ENCODE measurements at places on chromosomes 11 and 22.

DNA sequence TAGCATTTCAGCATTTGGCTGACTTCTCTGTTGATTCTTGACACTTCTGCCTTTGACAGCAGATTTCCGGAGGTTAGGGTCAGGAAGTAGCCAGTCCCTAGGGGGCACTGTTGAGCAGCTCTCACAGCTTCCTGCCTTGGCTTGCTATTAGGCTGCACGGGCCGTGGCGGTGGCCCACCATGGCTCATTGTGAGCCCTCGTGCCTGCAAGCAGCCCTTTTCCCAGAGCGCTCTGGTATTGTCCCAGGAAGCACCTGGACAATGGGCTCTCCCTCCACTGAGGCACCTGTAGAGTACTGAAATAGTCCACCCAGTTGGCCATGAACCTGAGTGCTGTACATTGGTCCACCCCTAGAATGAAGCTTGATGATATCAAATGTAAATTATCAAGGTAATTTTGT, 100.2 kb upstream of the GAL start:
- DNase-seq, result no peak

DNA sequence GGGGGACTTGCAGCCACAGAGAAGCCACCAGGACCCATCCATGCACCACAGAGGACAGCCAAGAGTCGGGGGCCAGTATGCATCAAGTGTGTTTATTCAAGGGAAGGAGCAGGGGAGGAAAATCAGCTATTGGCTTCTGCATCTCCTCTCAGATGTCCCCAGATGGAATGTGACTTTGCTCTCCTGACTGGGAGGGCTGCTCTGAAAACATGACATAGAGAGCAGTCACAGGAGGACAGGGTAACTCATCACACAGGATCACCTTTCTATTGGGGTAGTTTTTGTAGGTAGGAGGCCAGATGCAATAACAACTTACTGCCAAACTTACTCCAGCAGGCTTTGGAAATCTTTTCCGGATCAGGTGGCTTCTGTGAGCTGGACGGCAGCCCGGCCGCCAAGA, 121.0 kb upstream of the OPCML start:
- DNase-seq, result no peak

GRCh38 chr22:32199341-32199740, 5.5 kb downstream of the RFPL2 start:
- DNase-seq, result no peak

DNA sequence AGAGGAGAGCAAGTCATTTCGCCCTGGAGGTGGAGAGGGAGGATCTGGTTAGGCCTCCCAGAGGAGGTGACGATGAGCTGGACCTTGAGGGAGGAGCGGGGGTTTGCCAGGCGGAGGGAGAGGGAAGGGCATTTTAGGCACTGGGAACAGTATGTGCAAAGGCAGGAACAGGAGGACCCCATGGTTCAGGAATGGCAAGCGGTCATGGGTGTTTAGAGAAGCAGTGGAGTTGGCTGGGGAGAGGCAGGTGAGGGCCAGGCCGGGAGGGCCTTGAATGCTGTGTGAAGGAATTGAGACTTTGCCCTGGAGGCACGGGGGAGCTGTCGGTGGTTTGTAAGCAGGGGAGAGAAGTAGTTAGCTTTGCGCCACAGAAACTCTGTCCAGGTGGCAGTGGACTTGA, 10.3 kb downstream of the PRDM11 start:
- DNase-seq, result no peak

DNA sequence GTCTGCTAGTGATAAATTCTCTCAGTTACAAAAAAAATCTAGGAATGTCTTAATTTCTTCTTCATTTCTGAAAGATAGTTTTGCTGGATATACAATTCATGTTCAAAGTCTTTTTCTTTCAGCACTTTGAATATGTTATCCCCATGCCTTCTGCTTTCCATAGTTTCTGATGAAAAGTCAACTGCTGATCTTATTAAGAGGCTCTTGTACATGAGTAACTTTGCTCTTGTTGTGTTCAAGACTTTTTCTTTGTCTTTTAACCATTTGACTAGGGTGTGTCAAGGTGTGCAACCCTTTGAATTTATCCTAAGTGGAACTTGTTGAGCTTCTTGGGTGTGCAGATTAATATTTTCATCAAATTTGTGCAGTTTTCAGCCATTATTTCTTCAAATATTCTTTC, 22.1 kb upstream of the ACCSL start:
- DNase-seq, result no peak

DNA sequence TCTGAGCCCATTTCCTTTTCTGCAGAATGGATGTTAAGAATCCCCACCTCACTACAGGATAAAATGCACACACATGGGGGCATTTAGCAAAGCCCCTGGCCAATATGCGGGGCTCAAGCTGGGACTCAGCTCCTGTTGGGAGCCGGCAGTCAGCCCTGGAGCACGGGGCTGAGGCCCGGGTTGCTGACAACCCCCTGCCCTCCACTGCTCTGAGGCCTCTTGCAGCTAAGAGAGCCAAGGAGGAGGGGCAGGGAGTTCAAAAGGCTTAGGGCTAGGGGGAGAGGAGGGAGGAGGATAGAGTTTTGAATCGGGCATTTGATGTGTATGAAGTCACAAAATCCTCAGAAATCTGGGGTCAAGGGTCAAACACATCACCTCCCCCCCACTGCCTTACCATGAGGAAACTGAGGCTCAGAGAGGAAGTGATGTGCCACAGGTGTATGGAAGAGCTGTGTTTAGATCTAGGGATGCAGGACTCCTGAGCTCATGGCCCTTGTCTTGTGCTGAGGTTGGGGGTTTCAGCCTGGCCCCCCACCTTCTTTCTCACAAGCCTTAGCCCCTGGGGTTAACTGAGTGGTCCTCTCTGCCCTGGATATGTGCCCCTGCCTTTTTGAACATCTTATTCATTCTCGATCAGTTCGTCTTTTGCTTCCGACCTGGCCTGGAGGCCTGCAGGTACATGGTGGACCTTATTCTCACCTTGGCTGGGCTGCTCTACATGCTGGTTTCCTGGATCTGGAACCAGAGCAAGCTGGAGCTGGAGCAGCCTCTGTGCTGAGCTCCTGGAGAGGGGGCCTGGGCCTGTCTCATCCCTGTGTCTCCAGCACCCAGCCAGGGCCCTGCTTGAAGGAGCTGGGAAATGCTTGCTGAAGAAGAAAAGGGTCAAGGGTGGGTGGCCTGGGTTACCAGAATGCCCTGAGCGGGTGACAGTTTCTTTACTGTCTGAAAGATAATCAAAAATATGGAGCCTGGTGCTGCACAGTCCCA, 80.3 kb downstream of the LRRC32 start:
- DNase-seq, result no peak

DNA sequence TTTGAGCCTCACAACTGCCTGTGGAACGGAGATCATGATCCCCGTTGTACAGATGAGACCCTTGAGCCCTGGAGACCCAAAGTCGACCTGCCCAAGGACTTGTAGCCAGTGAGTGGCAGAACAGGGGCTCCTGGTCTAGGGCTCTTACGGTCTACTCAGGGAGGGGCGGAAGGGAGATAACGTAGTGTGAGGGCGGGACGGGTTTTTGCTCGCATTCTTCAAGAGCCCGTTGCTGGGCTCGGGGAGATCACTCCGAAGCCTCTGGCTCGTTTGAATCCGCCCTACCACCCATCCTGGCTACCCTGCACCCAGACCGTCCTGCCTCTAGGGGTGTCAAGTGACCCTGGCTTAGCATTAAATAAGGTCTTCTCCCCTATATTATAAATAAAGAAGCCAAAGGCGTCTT, 639 bp downstream of the CRY2 start:
- DNase-seq, result no peak

- no peak for DNase-seq
Observed at GRCh38 chr11:13268791-13269190, 8.8 kb upstream of the BMAL1 start.

- DNase-seq, result no peak
Observed at GRCh38 chr11:925158-925495, 543 bp upstream of the AP2A2 start.

DNA sequence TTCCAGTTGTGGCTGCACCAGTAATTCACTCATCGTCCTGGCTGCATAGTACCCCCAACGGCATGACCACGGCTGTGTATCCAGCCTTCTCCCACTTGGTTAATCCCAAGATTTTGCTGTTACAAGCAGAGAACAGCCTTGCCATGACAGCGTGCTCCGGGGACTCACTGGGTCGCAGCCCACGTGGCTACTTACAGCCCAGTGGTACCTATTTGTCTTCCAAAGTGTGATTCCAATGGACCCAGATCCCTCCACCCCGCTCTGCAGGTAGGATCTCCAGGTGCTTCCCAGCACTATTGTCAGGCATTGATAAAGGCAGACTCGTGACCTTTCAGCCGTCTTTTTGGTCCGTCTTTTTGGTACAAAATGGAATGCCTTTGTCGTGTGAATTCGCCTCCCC, 119.0 kb upstream of the FGF3 start:
- DNase-seq, result no peak

DNA sequence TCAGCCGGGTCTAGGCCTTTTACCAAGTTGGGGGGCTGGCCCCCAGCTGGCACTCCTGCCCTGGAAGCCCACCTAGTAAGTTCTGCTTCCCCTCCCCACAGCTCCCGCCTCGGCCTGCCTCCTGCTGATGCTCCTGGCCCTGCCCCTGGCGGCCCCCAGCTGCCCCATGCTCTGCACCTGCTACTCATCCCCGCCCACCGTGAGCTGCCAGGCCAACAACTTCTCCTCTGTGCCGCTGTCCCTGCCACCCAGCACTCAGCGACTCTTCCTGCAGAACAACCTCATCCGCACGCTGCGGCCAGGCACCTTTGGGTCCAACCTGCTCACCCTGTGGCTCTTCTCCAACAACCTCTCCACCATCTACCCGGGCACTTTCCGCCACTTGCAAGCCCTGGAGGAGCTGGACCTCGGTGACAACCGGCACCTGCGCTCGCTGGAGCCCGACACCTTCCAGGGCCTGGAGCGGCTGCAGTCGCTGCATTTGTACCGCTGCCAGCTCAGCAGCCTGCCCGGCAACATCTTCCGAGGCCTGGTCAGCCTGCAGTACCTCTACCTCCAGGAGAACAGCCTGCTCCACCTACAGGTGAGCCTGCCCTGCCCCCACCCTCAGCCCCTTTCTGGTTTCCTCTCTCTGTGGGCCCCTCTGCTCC, 7.3 kb downstream of the RTN4RL2 start:
- DNase-seq, result no peak

GRCh38 chr11:83195143-83195466, 1.6 kb downstream of the ANKRD42 start:
- DNase-seq, result no peak

DNA sequence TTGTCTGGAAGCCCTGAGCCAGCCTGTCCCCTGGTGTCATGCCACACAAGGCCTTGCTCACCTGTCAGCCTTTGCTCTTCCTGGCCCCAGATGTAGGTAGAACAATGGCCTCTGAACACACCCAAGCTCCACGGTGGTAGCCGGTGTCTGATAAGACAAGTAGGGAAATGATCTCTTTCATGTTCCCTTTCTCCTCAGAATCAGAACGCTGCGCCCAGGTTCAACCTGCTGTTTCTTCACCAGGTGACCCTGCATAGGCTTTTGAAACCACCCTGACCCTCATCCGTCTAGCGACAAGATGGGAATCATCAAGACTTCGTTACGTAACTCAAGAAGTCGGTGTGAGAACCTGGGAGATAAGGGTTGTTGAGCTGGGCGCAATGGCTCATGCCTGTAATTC, 28.7 kb upstream of the YWHAH start:
- DNase-seq, result no peak

DNA sequence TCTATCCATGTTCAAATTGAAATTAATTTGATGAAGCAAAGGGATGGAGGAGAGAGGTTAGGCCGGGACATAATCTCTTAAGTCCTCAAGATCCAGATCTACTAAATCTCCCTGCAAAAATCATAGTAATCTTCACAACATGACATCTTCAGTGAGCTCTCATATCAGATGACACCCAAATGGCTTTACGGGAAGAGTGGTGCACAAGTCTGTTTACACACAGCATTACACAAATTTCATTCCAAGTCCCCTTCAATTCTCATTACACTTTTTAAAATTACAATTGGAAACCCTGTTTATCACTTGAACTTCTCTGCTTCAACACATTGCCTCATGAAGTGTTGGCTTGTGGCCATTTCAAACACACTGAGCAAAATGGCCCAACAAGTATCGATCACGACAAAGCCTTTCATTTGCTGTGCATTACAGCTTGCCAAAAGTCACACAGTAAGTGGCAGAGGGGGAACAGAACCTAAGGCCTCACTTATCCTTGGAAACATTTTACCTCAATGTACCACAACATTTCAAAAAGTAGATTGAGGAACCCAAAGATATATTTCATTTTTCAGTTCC, 17.9 kb upstream of the TPH1 start:
- DNase-seq, result no peak

- no peak for DNase-seq
Observed at GRCh38 chr11:6194065-6194581, 4.9 kb upstream of the OR52W1 start.

DNA sequence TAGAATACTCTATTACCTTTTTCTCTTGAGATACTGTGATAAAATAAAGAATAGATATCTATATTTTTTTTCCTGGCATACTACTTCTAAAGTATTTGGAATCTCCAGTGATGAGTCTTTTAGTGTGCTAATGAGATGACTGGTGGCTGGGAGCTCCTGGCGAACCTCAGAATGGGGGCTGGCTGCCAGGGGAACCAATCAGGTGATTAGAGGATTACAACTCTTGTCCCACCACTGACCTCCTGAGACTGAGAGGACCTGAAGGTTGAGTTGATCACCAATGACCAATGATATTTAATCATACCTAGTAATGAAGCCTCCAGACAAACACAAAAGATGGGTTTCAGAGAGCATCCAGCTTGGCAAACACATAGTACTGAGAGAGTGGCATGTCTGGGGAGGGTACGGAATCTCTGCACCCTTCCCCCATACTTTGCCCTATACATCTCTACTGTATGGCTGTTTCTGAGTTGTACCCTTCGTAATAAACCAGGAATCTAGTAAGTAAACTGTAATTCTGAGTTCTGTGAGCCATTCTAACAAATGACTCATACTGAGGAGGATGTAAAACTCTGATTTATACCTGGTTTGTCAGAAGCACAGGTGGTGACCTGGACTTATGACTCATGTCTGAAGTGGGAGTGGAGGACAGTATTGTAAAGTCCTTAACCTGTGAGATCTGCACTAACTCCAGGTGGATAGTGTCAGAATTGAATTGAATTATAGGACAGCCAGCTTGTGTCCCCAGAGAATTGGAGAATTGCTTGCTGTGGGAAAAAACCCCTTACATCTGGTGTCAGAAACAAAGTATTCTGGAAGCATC, 325.3 kb upstream of the LRRC4C start:
- DNase-seq, result no peak

GRCh38 chr11:12942157-12942556, 67.0 kb upstream of the RASSF10 start:
- DNase-seq, result no peak

DNA sequence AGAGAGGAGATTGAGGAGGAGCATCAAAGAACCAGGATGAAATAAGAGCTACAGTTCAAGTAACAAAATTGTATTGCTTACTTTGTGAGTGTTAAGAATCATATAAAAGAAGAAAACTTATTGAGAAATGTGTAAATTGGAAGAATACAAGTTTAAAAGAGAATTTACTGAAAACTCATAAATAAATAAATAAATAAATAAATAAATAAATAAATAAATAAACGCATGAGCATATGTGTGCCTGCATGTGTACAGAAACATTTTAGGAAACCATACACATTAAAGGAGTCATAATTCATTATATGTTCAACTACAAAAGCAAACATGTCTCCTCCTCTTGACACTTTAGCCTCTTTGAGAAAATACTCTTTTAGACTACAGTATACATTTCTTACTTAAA, 42.6 kb downstream of the CNTN5 start:
- no peak for DNase-seq
